ENCODE measurements at places on chromosomes 4 and X. TPM values are rescaled to one million over a fixed set of nuclear protein-coding genes. Genes with fewer than 3 reads are reported as not detected.

GRCh38 chrX:68930542-68931317 is 101.9 kb downstream of the EFNB1 start:
- no peak for DNase-seq

GRCh38 chrX:66030505-66031317 is 9.2 kb downstream of the VSIG4 start:
- no peak for DNase-seq

GRCh38 chr4:28883211-28883610 is 1837.0 kb upstream of the PCDH7 start:
- DNase-seq: no peak

GRCh38 chr4:177879851-177880250 is 437.6 kb upstream of the AGA start:
- no peak for DNase-seq

DNA sequence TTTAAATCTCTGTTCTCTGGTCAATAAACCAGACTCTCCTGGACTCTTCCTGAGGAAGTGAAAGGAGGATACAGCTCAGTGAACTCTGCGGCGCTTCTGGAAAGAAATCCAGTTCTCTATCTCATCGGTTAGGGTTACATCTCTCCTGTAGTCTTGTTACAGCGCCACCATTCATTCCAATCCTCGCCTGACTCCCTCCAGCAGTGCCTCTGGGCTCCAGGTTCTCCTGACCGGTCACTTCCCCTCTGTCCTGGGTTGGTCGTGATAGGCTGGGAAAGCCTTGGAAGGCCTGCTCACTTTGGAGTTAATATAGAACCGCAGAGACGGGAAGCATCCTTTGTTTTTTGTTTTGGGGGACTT is 97.0 kb upstream of the STOX2 start:
- no peak for DNase-seq

DNA sequence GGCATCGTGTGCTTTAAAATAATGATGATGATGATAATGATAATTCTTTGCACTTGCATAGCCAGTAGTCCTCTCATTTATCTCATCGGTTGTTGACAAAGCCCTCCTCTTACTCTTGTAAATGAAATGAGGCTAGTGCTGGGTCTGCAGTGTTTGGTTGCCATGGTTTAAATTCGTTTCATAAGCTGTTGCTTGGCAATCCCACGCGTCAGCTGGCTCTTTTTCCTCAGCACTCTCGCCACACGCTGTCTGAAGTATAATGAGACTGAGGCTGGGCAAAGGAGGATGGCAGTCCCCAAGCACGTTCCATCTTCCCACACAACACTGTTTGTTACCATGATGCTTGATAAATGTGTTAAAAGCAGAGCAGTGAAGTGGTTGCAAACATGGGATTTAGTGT is 15.5 kb downstream of the PAGE4 start:
- peak; percentile 42 for DNase-seq

DNA sequence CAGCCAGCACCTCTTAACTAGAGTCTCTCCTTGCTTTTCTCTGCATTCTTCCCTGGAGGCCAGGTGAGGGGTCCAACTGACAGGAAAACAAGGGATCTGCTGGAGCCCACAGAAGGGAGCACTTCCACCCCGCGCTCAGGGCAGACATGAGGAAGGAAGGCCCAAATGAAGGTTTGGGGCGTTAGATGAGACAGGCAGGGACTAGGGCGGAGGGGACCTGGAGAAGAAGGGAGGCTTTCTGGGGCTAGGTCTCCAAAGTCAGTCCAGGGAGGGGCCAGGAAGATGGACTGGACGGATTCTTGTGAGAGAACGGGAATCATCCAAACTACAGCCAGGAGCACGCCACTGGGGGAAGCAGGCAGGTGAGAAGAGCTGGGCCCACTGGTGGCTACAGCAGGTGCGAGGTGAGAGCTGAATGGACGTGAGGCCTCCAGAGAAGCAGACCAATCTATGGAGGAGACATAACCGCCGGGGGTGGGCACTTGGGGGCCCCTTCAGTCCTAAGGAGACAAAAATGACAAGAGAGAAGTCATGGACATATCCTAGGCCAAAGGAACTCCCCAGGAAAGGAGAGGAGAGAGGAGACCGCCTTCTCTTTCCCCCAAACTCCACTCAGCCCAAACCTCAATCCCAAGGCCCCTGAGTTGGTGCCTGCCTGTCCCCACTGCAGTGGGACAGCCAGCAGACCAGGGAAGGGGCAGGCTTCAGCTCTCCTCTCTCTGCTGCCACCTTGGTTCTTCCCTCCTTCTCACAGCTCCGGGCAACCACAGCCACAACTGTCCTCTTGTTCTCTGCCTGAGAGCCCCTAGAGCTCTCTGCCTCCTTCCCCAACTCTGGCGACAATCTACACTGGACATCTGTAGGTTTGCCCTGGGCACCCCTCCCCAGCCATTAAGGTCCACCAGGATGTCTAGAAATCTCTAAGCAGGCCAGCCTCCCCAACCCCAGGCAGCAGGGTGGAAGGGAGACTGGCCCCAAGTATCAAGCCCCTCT is 7.0 kb downstream of the APLN start:
- DNase-seq: no peak

GRCh38 chr4:120156120-120156718 is 89.6 kb upstream of the MAD2L1 start:
- DNase-seq: no peak

DNA sequence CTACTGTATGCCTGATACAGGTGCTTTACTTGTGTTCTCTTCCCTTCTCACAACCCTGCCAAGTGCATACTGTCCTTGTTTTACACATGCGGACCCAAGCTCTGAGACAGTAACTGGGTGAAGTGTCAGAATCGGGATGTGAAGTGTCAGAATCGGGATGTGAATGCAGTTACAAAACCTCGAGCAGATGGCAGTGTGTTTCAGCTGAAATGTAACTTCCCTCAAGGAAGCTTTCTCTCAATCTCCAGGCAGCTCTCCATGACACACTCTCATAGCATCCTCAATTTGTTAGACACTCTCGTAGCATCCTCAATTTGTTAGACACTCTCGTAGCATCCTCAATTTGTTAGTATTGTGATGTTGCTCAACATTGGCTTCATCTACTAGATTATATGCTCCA is 1.1 kb upstream of the HPSE start:
- no peak for DNase-seq

DNA sequence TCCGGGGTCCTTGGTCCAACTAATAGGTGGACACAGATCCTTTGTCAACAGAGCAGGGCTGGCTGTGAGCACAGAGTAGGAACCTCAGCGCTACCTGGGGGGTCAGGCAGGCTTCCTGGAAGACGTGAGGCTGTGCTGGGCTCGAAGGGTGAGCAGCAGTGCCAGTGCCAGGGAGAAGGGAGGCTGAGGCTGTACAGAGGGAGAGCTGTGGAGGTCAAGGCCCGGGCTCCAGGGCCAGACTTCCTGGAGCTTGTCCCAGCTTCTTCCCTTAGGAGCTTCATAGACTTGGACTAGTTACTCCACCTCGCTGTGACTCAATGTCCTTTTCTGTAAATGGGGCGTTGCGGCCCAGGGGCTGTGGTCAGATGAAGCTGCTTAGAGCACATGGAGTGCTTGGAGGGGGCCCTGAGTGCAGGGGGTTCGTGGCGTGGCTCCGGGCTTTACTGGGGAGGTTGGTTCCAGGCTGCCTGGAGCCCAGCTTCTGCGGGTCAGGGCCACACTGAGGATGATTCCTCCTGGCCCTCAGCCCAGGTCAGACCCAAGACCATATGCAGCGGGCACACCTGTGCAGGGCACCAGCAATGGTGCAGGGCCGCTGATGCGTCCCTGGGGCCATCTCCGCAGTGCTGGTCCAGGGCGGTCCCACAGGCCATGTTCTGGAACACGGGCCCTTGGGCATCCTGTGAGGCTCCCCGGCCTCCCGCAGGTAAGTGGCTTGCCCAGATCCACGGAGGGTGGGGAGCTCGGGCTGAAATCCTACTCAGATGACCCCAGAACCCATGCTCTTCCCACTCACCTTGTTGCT is 98.1 kb downstream of the DCTD start:
- no peak for DNase-seq

- no peak for DNase-seq
Measured at GRCh38 chr4:175884048-175884447, 72.0 kb upstream of the GPM6A start.

DNA sequence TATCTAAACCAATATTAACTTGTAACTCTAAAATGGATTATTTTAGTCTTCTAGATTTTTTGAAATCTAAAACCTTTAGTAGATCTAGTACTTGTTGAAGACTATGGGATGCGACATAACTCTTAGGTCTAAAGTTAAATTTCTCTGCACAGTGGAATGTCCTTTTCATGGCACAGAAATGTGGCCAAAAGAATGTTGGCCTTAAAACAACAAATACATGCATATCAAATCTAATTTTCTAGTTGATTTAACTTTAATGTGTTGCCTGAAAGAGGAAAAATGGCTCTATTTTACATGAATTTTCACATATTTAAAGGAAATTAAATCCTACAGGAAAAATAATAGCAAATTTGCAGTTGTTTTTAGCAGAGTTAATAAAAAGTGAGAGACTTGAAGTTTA is 30.3 kb downstream of the NFKB1 start:
- DNase-seq: no peak

The SSX7 gene
- total RNA-seq: not detected

The SLC16A2 gene
- total RNA-seq: 17.9 TPM

The COX7B2 gene
- not detected for total RNA-seq

The KIAA0232 gene
- total RNA-seq: 50.8 TPM

The ASMT gene
- total RNA-seq: 0.62 TPM

The SAGE1 gene
- not detected for total RNA-seq

The TRIM75 gene
- total RNA-seq: not detected
